Activated CD8-positive, alpha-beta memory T cell treated with anti-CD3 and anti-CD28 coated beads for 48 hours (primary cell): ENCODE measurements at places on chromosomes 2 and 18.

DNA sequence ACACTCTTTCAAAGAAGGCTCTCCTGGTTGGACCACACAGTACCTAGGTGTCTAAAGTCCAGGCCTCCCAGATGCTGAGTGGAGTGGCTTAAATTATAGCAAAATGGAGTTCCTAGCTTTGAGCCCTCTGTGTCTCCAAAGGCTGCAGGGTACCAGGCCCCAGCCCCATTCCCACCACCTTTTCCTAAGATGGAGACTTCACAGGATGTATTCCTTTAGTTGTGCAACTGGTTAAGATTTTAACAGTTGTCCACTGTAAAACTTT, 4.9 kb downstream of the SMAD7 start:
- no peak for DNase-seq

GRCh38 chr2:46825939-46826568, 89.6 kb downstream of the MCFD2 start:
- no peak for DNase-seq

DNA sequence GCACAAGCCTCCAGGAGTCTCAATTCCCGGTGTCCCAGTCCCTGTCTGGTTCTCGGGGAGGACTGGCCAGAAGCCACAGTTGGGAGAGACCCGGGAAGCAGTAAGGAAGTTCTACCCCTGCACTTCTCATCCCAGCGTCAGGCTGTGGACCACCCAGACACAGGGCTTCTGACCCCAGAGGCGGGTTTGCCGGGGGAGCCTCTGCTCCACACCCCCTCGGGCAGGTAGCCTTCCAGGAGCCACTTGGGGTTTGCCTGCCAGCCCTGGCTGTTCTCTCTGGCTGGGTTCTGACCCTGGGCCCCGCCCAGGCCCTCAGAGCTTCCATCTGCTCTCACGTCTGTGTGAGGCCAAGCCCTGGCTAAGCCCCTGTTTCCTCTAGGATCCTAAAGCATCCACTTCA, 94.4 kb upstream of the GPC1 start:
- DNase-seq, result no peak

- no peak for DNase-seq
Observed at GRCh38 chr18:11752116-11752911, 63.2 kb downstream of the GNAL start.

GRCh38 chr2:105373895-105374401, 24.9 kb downstream of the FHL2 start:
- no peak for DNase-seq

DNA sequence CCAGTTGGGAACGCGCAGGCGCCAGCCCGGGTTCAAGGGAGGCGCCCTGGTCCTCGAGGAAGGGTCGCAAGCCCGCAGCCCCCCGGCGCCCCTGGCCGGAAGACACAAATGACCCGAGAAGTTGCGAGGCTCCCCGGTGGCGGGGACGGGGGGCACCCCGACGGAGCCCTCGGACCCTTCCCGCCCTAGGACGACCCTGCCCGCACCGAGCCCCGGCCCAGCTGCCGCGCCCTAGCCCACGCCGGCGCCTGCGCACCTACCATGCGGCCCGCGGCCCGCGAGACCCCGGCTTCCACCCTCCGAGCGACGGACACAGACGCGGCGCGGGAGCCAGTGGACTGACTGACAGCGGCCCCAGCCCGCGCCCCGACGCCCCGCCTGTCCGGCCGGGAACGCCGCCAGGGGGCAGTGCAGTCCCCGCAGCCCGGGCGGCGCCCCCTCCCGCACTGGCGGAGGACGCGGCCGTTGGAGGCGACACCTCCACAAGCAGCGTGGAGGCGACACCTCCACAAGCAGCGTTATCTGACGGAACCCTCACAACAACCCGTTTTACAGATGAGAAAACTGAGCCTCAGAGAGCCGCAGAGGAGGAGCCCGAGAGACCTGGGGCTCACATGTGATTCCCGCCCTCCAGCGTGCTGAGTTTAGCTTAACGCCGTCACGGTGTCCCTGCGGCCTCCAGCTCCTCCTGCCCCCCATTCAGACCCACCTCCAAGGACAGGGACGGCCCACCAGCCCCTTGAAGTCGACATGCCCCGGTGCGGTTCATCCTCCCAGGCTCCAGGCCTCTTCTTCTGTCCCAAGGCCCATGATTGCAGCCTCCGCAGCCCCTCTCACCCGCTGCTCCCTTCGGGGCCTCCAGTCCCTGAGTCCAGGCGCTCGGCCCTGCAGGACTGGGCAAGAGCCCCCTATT, at the start of gene NMUR1:
Gene NMUR1 (minus strand): TSS at position 347 of the 913 bp plus-strand sequence. CDS start 84 bp downstream, at position 263.
- peak; percentile 49 for DNase-seq

DNA sequence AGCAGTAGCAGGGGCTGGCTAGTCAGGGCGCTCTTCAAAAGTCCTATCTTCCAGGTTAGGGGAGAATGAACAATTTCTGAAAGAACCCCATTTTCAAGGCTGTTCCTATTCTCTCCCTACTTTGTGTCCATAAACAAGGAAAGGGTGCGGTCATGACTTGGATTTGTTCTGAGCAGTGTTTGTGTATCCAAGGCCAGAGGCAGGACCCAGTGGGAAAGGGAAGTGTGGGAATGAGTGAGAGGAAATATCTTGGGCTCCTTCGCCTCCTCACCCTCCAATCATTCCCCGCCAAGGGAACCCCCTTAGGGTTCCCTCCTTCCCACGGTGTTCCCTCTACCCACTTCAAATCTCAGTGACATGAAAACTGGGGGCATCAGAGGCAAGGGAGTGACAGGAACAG, 25.5 kb upstream of the SPTBN1 start:
- no peak for DNase-seq

DNA sequence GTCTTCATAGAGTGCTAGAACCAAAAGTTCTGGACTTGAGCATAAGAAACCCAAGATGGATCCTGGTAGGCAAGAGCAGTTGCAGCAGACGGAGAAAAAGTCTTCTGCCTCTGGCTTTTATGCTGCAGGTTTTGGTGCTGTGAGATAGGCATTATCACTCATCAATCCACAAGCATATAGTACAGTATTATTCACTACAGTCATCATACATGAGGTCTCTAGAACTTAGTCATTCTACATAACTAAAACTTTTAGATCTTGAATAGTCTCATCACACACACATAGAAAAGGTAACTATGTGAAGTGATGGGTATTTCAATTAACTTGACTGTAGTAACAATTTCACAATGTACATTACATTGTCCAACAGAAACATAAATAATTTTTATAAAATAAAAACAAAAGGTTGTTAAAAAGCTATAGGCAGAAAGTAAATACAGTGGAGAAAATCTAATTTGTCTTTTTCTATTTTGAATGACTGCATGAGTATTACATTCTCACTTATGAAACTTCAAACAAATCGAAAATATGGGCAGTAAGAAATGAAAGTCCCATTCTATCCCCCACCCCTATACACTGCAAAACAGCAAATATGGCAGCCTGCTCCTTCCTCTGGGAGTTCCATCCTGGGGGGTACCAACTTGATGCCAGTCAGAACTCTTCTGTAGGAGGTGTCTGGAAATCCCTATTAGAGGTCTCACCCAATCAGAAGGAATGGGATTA, 534.3 kb upstream of the ACVR2A start:
- no peak for DNase-seq

DNA sequence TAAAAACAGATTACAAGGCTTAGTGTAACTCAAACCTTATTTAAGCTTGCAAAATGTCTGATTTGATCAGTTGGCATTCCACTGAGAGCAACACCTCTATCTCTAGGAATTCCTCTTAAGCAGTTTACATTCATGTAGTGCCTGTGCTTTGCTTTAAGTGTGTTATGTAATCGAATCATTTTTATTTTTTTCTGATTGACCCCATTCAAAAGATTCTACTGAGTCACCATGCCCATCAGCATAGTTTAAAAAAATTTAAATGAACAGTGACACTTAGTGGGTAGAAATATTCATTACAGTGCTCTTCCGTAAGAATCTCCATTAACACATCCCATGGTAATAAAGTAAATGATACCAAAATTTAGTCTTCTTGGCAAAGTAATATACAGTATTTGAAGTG, 67.8 kb upstream of the SLC4A10 start:
- DNase-seq, result no peak

DNA sequence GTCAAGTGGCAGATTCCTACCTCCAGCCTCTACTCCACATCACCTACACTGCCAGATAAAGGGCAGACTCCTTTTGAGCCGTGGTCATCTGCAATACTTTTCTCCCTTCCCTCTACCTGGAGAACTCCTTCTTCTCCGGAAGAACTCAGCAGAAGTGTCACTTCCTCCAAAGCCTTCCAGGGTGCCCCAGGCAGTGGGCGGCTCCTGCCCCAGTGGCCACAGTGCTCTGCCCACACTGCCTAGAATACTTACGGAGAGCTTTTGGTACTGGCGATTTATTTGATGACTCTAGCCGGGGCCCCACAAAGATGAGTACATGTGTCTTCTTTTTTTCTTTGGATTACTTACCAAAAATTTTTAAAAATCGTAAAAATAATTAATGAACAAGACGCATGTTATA, 39.7 kb downstream of the FOSL2 start:
- DNase-seq, result no peak

DNA sequence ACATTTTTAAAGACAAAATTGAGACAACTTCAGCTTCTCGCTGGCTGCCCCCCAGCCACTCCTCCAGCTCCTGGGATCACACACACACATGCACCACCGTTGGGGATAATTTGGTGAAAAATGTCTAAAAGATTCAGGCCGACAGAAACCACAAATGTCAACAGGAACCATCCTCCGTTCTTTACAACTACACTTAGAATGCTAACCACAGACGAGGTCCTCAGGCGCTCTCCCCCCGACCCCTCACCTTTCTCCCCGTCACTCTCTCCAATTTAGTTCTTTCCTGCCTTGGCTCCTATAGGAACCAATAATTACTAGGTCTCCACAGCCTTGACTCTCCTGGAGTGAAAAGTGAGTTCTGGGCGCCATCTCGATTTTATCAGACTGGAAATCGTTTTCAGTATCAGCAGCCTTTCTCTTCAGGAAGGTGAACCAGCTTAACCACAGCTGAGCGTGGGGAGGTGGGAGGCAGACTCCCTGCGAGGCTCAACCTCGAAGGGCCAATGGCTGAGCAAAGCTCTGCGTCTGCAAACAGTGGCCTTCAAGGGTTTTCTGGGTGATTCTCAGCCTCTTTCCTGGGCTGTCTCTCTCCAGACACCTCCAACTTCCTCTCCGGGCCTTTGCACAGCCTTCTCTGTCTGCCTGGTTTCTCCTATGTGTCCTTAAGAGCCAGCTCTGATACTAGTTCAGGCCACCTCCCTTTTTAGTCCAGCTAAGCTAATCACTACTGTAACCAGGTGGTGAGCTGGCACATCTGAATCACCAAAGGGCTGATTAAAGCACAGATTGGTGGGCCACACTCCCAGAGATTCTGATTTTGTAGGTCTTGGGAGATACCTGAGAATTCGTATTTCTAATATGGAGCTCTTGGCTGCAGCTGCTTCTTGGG, 115.7 kb upstream of the COPS8 start:
- DNase-seq, result no peak

DNA sequence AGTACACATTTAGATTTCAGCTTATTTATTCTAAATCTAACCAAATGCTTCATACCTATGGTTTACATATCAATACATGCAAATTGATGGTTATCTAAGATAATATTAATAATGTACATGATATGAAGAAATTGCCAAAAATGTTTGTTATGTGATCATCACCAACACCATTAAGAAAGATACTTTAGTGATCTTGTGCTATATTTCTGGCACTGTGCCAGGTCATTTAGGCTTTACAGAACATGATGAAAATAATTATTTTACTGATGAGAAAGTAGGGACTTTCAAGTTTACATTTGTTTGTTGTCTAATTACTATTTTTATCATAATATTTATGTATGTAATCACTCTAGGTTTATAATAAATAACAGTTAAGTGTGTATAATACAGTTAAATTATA, 158.3 kb downstream of the GULP1 start:
- no peak for DNase-seq

GRCh38 chr2:160355080-160355479, 138.5 kb downstream of the RBMS1 start:
- DNase-seq, result no peak

- peak; percentile 42 for DNase-seq
Observed at GRCh38 chr18:9475643-9476591, 604 bp downstream of the RALBP1 start.

DNA sequence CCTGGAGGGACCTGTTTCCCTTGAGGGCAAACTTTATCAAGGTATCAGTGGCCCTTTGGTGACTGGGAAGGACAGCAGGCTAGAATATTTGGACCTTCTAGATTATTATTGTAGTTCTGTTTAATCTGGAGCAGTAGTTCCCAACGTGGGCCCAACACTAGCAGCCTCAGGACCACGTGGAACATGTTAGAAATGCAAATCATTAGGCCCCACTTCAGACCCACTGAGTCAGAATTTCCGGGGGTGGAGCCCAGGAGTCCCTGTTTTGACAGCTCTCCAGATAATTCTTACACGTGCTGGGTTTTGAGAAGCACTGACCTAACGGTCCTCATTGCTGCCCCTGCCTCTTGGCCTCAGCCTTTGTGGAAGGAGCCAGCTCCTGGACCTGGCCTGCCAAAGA, 25.5 kb upstream of the DYNC2LI1 start:
- no peak for DNase-seq

DNA sequence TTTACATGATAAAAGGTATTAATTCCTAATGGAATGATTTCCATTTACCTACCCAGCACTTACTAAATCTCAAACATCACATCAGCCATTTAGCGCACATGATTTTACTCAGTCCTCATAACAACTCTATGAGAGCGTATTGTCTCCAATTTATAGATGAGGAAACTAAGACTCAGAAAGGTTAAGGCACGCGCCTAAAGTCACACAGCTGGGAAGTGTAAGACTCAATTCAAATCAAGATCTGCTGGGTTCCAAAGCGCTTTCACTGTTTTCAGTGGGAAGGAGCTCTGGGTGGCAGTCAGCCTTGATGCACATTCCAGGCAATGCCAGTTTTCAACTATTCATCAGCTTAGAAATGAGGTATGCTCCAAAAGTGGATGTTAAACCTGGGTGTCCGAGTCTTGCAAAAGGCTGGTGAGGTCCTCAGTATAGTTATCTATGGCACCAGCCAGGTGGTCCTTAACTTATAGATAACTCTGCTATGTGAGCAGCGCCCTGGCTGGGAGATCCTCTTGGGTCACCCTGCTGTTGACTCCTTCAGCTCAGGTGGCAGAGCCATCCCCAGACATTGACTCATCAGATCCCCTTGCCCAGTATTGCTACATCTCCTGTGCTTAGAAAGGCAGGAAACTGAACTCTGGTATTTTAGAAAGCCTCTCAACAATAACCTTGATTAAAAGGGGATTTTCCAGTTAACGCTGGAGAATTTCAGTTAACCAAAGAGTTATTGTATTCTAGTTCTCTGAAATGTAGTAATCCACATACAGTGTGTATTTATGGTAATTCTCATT, 47.1 kb downstream of the SLC4A1AP start:
- no peak for DNase-seq

- no peak for DNase-seq
Observed at GRCh38 chr2:10844097-10844496, 31.5 kb upstream of the PDIA6 start.

GRCh38 chr2:238950551-238950950, 102.7 kb downstream of the TWIST2 start:
- DNase-seq, result no peak

GRCh38 chr2:33412920-33413319, 63.5 kb upstream of the RASGRP3 start:
- DNase-seq, result no peak

DNA sequence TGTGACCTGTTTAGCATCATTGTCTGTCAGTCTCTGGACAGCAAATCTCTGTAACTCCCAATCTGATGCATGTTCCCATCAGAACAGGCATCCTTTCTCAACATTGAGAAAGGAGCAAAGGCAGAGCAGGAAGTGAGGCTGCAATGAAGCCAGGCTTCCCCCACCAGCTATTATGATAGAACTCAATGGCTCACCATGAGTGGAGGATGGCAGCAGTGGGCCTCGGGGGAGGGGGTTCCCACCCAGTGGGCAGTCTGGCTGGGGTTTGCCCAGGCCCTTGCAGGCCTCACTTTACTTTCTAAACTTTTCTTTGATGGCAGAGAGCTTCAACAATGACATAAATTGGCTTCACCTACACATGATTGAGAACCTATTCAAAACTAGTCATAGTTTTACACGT, 240.6 kb upstream of the CXCR4 start:
- DNase-seq, result no peak
